Esophagus (tissue), 2 donors: ENCODE measurements at places on chromosomes 2 and 18. TPM values are rescaled to one million over a fixed set of nuclear protein-coding genes. Genes with fewer than 3 reads are reported as not detected.

The TUBA3E gene
- polyA plus RNA-seq, result 0.04 TPM

The EML6 gene
- 1.3 TPM for polyA plus RNA-seq

The TNFAIP6 gene
- polyA plus RNA-seq, result 0.28 TPM

The THAP4 gene
- polyA plus RNA-seq, result 37.2 TPM

The QPCT gene
- polyA plus RNA-seq, result 1.8 TPM
